ENCODE measurements at places on chromosomes 11 and 22. TPM values are rescaled to one million over a fixed set of nuclear protein-coding genes. Genes with fewer than 3 reads are reported as not detected.

YPEL4 gene
- 2.4 TPM for polyA plus RNA-seq

IGLL1 gene
- not detected for polyA plus RNA-seq

GRCh38 chr22:18145676-18146388, 4.1 kb upstream of the USP18 start:
- no peak for DNase-seq

DNA sequence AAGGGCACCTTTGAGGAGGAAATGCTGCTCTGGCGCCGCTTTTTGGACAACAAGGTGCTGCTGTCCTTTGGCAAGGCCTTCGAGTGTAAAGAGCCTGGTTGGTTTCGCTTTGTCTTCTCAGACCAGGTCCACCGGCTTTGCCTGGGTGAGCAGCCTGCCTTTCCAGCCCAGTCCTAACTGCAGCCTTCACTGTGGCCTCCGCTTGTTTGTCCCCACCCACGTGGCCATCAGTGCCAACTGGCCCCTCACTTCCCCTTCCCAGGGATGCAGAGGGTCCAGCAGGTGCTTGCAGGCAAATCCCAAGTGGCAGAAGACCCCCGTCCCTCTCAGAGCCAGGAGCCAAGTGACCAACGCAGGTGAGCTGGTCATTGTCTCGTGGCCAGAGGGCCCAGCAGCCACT, 12.0 kb upstream of the EXT2 start:
- no peak for DNase-seq

GRCh38 chr11:36326524-36327419, 30.7 kb downstream of the PRR5L start:
- DNase-seq, result no peak

DNA sequence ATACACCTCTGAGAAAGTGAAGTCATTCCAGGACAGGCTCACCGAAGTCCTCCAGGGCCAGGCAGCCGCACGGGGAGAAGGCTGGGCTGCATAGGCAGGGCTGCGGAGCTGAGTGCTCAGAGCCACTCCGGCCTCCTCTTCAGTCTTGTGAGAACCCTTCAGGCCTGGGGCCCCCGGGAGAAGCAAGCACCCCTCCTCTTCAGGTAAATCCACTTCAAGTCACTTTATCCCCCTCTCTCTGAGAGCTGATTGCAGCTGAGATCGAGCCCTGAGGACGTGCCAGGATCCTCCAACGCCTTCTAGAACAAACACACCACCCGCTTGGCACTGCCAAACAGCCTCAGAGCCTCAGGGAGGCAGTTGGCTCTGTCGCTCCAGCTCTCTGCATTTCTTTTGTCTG, 1526.3 kb downstream of the BRD1 start:
- no peak for DNase-seq

SOX6 gene
- 0.38 TPM for polyA plus RNA-seq

- no peak for DNase-seq
Measured at GRCh38 chr11:17972987-17973386, 39.9 kb downstream of the SERGEF start.

DNA sequence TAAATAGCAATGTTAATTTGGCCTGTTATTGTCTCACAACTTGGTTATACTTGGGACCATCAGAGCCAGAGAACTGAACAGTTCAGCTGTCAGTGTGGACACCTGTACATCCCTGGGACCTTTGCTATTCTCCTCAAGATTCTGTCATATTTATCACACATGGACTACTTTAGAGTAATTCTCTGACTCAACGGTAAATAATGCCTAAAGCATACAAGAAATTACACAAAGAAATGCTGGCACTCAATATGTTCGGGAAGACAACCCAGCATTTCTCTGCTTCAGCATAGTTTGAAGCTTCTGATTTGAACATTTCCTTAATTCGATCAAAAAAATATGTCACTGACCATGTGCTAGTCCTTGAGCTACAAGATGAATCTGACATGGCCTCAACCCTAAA, 34.6 kb upstream of the MMP13 start:
- DNase-seq, result no peak

PPP1CA gene
- 170 TPM for polyA plus RNA-seq

DNA sequence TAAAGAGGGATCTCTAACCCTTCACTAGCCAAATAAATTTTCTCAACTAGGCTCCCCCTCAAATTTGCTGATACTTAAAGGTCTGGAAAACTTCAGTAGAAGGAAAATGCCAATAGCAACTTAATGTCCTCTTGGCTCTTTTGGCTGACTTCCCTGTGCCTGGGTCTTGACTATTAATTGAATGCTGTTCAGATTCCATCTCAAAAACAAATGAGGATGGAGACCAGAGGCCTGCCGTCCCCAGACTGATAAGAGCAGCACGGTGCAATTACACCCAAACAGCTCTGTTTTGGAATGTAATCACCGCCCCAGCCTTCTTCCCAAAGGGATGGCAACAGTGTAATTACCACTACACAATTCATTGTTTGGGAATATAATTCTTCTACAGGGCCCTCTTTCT, 89.3 kb upstream of the CHRM4 start:
- DNase-seq, result no peak

GRCh38 chr11:103907548-103908455, 128.6 kb upstream of the DDI1 start:
- no peak for DNase-seq

FCHSD2 gene
- polyA plus RNA-seq, result 32.2 TPM

GRCh38 chr11:46599340-46600193, 5.7 kb upstream of the AMBRA1 start:
- DNase-seq, result no peak

GRCh38 chr22:40982482-40983385, 31.6 kb downstream of the RBX1 start:
- peak; percentile 74 for DNase-seq

GRCh38 chr22:39471381-39472141, 14.7 kb downstream of the MGAT3 start:
- DNase-seq, result no peak

DNA sequence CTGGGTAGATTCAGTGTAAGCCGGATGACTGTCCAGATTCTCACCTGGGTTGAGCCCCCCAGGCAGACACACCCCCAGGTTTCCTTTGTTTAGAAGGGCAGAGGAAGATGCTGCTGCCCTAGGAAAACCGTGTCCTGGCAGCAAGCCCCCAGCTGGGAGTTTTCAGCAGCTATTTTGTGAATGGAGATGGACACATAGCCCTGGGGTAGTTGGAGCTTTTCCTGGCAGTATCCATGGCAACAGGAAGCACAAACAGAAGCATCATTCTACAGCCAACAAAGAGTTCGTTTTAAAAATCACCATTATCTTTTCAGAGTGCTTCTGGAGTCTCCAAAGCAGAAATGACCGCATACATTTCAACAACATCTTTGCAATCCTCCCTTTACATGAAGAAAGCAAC, 245.5 kb downstream of the BRD1 start:
- DNase-seq, result no peak

LUZP2 gene
- polyA plus RNA-seq, result 0.03 TPM

SSH3 gene
- polyA plus RNA-seq, result 5.9 TPM

IFITM1 gene
- polyA plus RNA-seq, result 327 TPM

DNA sequence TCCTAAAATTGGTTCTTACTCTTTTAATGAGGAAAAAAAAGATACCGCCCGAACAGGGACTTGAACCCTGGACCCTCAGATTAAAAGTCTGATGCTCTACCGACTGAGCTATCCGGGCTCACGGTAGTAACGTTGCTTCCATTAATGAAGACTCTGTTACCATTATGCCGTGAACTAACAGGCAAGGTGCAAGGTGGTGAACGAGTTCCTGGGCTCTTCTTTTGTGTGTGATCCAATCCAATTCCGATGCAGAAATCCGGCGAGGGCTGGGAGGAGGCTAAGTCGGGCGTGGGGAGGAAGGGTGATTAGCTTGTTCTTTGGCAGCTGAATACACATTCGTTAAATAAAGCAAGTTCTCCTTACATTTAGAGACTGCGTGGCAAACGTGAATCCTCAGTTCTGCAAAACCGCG, 49.0 kb downstream of the OR4D9 start:
- DNase-seq, result no peak

- no peak for DNase-seq
Measured at GRCh38 chr11:127679816-127680545, 679.4 kb upstream of the KIRREL3 start.

All from spleen (tissue), 13 donors.